ENCODE measurements at places on chromosomes 2 and 18. TPM values are rescaled to one million over a fixed set of nuclear protein-coding genes. Genes with fewer than 3 reads are reported as not detected.

GRCh38 chr2:122516775-122517174 is 761.3 kb downstream of the TSN start:
- DNase-seq = no peak

Gene C2orf92
- total RNA-seq = 12.5 TPM

DNA sequence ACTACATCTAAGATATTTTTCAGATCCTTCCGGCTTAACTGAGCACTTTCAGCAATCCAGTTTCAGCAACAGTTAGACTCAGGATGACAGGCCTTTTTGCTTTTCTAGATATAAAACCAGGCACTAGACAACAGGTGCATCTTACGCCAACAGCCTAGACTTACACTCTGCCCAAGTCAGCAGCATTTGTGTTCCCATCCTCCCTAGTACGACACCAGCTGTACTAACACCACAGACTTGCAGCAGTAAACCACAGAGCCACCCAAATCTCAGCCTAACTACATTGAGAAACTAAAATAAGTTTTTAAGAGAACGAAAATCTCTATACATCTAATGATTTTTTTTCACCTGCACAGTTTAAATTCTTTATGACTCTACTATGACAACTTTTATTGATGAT is 89.9 kb upstream of the DNMT3A start:
- DNase-seq = no peak

DNA sequence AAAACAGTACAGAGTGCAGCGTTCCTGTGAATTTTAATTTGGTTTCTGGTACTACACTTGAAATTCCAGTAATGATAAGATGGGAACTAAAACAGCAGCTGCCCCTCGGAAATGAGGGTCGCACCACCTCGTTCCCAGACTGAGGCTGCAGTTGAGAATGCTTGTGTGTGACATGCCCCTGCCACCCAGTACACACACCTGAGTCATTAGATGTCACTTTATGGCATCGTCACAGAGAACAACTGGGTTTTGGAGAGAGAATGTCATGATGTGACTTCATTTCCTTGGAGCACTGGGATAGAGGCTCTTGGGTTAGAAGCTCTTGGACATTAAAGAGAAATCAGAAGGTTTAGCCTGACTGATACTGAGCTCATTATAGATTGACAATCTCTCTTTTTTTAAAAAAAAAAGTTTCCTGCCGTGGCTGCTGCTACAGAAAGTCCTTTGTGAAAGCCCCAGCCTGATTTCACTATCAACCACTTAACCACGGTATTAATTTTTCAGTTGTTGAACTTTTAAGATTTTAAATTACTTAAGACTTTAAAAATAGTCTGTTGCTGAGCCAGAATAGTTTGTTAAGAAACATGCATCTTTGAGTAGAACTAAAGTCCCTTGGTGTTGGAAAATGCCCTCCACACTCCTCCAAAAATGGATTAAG is 24.5 kb downstream of the BCL2L11 start:
- DNase-seq = no peak

- no peak for DNase-seq
Measured at GRCh38 chr2:98691303-98691702, 39.6 kb downstream of the MGAT4A start.

DNA sequence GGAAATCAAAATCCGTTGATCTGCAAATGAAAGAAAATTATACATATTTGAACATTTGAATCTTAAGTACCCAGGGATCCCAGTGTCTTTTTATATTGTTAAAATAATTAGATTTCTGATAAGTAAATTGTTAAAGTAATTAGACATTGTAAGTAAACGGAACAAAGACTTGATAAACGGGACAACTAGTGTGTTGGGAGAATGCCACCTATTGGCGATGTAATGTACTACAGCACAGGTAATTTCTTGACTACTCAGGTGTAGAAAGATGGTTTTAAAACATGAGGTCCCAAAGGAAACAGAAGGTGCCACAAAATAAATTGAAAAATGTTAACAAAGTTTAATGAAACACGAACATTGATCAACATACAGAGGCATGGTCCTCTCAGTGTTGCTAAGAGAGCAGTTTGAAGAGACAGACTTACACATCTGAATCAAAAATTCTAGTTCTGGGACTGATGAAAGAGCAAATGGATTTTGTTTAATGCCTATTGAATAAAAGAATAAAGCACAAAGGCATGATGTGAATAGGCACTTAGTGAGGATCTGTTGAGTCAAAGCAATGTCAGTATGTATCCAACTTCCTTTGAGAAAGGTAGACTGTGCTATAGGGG is 103.4 kb upstream of the RASGRP3 start:
- DNase-seq = peak; percentile 75

- DNase-seq = no peak
Measured at GRCh38 chr2:180655393-180655792, 325.0 kb upstream of the UBE2E3 start.

DNA sequence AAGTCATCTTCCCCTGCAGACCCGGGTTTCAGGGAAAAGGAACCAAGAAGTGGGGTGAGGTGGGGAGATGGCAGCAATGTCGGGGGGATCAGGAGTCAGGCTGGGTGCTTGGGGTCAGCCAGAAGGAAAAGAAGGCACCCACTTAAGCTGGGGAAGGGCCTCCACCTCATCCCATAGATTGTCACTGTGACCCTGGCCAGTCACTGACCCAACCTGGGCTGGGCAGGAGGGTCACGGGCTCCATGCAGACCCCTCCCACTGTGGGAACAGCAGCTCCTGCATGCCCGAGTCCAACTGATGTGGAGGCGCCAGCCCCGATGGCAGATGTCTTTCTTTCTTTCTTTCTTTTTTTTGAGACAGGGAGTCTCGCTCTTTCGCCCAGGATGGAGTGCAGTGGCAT is 53.6 kb upstream of the HAAO start:
- no peak for DNase-seq

Gene GALNT1
- 109 TPM for total RNA-seq

DNA sequence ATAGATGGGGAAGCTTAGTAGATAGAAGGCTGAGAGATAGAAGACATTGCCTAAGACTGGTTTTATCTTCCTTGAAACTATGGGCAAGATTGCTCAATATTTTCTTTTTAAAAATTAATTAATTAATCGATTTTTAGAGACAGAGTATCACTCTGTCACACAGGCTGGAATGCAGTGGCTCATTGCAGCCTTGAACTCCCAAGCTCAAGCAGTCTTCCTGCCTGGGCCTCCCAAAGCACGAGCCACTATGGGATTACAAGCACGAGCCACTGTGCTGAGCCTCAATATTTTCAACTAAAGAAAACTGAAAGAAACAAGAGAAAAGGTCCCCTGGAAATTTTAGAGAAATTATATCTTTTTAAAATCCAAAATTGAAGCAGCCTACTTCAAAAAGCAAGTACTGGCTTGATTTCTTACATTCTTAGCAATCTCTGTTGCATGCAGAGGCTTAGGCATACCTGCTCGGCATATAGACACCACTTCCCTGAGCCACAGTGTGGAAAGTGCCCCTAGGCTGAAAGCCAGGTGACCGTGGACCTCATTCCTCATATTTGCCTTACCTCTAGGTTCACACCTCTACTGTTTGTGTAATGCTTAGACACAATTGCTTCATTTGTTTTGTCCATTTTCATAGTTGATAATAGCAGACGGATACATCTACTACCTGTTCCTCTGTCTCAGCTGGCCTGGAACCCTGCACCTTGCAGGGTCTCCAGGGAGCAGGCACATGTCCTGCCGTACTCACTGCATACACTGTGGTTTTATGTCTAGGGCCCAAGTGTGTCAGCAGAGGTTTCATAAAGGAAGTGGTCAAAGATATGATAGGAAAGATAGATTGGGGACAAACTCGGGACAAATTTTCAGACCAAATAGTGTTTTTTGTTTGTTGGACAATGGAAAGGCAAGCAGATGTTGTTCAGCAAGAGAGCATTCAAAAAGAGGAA is 166.5 kb upstream of the ALPP start:
- DNase-seq = no peak

Gene HOXD12
- total RNA-seq = not detected

- DNase-seq = no peak
Measured at GRCh38 chr2:5756272-5756671, 64.1 kb downstream of the SOX11 start.

DNA sequence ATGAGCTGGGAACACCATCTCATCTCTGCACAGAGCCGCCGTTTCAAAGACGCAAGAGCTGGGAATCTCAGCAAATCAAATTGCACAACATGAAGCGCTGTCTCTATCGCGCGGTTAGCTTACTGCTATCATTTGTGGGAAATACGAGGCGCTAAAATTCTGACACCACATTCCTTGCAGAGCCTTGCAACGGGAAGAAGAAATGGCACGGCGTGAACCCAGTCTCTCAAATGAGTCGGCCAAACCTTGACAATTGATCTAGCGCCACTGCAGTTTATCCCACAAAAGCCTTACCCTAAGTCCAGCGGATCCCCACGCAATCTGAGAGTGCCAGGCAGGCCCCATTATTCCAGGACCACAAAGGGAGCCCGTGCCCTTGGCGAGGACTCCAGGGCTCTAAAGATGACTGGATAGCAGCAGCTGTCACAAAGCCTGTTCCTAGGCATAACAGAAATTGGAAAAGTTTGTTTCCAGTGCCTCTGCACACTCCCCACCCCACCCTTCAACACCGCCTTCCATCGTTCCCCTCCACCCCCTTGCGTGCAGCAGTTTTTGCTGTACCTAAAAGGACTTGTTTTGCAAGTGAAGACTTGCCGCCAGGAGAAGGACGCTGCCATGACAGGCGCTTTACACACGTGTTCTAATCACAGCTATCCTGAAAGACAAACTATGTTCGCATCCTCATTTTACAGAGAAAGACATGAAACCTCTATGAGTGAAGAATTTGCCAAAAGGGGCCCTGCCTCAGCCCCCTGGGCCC is 252.4 kb downstream of the EIPR1 start:
- no peak for DNase-seq

DNA sequence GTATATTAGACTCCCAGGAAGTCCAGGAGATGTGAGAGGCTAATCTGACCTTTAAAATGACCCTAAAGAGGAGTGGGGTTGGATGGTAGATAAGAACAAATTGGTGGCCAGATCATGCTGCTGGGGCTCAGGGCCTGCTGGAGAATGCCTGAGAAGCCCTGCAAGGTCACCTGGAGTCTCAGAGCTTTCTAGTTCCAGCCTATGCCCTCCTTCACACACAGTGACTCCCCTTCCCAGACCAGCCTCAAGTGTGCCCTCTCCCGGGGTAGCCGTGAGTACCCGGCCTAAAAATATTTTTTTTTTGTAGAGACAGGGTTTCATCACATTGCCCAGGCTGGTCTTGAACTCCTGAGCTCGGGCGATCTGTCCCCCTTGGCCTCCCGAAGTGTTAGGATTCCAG is 44.2 kb upstream of the FZD5 start:
- DNase-seq = no peak

- DNase-seq = no peak
Measured at GRCh38 chr2:14285812-14286211, 346.7 kb upstream of the LRATD1 start.

Gene NPPC
- total RNA-seq = not detected

GRCh38 chr18:11391661-11392060 is 217.7 kb upstream of the SLC35G4 start:
- DNase-seq = no peak

- DNase-seq = no peak
Measured at GRCh38 chr2:175834477-175834876, 167.6 kb downstream of the LNPK start.

Gene MYO5B
- 52.7 TPM for total RNA-seq

Gene SNTG2
- 0.38 TPM for total RNA-seq

GRCh38 chr18:32420084-32420750 is 50.5 kb downstream of the GAREM1 start:
- DNase-seq = no peak

DNA sequence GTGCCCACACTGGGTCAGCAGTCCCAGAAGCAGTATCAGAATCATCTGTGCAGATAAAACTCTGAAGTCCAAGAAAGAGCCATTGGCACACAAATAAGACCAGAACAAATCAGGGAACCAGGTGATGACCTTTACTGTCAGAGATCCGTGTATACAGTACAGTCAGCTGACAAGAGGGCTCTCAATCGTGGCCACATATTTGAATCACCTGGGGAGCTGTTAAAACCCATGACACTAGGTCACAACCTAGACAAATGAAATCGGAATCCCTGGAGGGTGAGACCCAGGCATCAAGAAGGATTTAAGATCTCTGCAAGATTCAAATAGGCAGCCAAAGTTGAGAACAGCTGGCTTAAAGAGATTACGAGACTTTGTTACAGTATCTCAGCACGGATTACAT is 807.1 kb downstream of the RNF144A start:
- no peak for DNase-seq

GRCh38 chr2:110770959-110771431 is 38.6 kb downstream of the ACOXL start:
- DNase-seq = no peak

- DNase-seq = no peak
Measured at GRCh38 chr2:898319-898718, 52.3 kb upstream of the SNTG2 start.

GRCh38 chr2:96953611-96953978 is 32.8 kb downstream of the FAM178B start:
- no peak for DNase-seq

DNA sequence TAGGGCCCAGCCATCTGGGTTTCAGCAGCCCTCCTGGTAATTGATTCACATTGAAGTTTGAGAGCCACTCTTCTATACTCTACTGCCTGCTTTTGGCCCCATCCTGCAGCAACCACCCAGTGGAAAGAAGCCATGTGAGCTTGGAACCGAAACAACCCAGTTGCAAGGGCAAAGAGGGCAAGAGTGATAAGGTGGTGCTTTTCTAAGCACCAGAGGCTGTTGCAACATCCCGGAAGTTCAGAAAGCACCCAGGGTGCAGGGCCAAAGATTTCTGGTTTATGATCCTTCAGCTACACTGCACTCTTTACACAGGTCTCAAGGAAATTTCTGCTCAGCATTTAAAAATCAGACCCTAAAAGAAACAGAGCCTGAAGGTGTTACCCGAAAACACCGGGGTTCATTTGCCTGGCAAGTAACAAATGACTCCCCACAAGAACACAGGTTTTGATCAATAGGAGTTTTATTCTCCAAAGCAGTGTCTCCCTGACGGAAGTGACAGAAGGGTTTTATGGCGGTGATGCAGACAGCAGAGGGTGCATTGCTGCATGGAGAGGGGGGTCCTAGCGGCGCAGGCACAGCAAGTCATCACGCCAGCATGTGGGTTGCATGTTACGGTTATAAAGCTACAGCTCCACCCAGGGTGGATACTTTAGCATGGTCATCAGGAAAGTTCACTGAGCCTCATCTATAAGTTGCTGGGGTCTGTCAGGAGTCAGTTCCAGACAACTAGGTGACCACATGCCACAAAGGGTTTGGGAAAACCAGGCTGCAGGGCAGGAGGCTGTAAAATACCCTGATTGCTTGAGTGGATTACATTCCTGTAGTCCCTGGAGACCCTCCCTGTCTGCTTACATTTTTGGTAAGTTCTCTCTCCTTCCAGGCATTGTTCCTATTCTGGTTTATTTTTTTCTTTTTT is 28.8 kb upstream of the TMEM37 start:
- DNase-seq = no peak

Measured in mucosa of descending colon (tissue), 3 donors.